Stimulated activated CD4-positive, alpha-beta T cell treated with anti-CD3 and anti-CD28 coated beads, Interleukin-1b, Interleukin-23, amount 100 ng/mL, for 24 hours (primary cell): ENCODE measurements at places on chromosomes 5 and 9.

DNA sequence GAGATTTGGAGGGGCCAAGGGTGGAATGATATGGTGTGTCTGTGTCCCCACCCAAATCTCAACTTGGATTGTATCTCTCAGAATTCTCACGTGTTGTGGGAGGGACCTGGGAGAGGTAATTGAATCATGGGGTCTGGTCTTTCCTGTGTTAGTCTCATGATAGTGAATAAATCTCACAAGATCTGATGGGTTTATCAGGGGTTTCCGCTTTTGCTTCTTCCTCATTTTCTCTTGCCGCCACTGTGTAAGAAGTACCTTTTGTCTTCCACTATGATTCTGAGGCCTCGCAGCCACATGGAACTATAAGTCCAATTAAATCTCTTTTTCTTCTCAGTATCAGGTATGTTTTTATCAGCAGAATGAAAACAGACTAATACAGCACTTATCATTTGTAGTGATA is 29.5 kb upstream of the SPIN1 start:
- no peak for DNase-seq

DNA sequence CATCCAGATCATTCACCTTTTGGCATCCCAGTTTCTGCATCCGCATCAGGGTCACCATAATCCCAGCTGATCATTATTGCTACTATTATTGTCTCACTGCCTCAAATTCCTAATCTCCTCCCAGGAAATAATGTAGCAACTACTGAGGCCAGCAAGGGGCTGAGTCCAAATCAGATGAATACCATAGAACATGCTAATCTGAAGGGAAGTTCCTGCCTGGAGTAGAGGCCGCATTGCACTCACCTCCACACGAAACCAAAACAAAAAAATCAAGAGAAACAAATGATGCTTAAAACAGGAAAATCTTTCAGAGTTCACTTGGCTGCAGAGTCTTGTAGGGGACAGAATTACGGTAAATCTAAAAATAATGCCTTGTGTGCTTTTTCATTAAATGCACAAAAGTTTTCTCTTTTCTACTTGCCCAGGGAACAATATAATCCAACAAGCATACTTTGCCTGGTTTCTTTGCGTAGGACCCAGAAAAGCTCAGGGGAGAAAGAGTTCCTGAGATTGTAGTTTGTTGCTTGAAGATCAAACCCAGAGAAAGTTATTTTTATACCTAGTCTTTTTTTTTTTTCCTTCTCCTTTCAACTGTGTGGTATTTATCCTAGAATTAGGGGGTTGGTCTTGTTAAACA is 87.7 kb upstream of the KLF4 start:
- DNase-seq = no peak

- no peak for DNase-seq
Measured at GRCh38 chr9:94900222-94901018, 173.9 kb downstream of the AOPEP start.

DNA sequence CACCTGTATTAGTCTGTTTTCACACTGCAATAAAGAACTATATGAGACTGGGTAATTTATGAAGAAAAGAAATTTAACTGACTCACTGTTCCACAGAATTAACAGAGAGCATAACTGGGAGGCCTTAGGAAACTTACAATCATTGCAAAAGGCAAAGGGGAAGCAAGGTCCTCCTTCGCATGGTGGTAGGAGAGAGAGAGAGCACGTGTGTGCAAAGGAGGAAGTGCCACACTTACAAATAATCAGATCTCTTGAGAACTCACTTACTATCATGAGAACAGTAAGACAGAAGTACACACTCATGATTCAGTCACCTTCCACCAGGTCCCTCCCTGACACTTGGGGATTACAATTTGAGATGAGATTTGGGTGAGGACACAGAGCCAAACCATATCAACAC is 258.7 kb downstream of the TRIM32 start:
- no peak for DNase-seq

DNA sequence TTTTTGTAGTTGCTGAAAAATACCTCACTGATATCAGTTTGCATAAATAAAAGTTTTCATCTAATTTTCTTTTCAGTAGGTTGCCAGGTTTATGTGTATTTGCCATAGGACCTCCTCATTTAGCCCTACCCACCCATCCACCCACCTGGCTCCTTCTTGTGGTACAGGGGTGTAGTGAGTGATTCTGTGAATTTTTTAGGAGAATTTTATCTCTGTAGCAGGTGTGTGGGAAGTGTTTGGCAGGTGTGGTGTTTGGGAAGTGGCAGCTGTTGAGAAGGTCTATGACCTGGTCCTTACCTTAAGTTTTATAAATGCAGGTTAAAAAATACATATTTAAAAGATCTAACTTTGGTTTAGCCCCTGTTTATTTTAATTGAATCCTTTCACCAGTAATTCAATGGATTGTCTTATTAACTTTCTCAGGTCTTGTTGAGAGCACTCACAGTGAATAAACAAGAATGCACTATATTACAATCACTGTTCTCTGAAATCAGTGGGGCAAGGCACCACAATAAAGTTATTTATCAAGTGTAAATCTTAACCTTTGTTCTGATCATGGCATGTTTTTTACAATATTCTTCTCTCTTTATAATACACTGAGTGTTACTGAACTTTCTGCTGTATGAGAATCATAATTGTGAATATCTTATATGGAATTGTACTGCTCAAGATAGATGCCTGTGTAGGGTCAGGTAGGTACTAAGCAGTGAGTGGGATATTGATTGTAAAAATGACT is 189.1 kb downstream of the WDR70 start:
- no peak for DNase-seq

GRCh38 chr9:81855538-81855937 is 72.7 kb upstream of the SPATA31D4 start:
- no peak for DNase-seq

DNA sequence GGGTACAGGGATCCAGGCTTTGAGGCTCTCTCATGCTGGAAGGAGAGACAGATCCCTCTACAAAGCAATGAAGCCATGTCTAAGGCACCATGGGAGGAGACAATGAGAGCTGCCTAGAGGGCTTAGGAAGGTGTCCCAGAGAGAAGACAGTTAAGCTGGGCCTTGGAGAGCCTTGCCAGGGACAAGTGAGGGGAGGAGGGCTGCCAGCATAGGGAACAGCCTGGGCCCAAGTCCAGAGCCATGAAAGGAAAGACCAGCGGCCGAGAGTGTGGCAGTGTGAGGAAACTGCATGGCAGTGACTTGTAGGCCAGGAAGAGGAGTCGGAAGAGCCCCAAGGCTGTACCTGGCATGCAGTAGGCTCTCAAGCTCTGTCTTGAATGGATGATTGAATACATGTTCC is 88.5 kb downstream of the PSD2 start:
- DNase-seq = no peak

DNA sequence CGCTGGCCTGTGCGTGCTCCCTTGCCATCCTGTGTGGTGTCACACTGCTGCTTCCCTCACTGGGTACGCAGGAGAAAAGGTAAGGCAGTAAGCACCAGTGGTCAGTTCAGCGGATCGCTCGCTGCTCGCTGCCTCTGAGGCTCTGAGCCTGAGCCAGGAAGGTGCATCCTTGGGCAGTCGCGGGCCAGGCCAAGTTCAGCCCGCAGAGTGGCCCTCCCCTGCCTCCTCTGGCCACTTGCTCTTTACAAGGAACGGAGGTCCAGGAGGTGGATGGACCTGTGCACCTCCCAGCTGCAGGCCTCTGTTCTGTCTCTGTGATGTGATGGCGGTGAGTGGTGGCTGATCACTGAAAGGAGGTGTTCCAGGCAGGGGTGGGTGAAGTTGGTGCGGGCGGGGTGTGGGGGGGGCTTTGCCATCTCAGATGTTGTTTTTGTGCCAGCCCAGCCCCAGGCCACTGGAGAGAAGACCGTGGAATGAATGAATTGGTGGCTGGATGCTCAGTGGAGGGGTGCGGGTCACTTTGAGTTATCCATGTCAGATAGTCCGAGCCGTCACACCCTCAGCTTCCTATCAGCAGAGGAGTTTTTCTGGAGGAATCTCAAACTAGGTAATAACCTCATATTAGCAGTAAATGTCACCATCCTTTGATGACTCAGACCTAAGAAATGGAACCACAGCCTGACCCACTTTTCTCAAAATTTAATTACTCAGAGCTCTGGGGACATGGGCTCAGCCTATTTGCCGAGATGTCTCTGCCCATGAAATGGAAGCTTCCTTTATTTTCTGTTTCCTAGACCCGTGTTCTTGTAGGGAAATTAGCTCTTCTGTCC is 7.3 kb downstream of the COL5A1 start:
- DNase-seq = no peak

DNA sequence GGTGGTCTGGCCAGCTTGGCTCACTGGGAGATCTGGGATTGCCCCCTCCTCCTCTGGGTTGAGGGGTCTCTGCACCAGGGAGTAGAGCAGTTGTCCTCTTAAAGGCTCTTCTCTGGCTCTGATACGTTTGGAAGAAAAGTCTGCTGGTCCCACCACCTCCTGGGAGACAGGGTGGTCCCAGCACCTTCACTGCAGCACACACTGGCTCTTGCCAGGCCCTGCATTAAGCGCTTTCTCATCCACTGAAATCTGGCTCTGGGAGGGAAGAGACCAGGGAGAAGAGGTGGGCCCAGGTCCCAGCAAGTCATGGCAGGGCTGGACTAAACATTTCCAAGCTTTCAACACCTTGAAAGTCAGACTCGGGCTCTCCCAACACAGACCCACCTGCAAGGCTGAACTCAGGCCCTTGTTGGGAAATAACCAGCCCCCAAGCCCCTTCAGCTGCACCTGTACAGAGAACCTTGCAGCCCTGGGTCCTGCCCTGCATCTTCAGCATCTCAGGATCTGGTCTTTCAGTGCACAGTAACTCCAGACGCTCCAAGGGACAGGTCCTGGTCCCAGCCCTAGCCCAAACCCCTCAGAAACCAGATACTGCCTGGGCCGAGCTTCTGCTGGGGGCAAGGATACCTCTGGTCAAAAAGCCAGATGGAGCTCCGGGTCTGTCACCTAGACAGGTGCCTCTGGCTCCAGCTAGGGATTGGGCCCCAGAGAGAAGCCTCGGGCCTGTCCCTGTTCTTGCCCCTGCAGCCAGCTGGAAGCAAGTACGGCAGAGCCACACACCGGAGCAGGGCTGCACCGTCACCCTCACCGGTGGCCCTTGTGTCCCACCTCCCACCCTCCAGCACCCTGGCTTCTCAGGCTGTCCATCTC is 134.5 kb downstream of the DAB2IP start:
- no peak for DNase-seq

GRCh38 chr9:22112870-22113821 is 104.0 kb upstream of the CDKN2B start:
- no peak for DNase-seq

- peak; percentile 44 for DNase-seq
Measured at GRCh38 chr9:4987961-4988421, 2.9 kb downstream of the JAK2 start.

- DNase-seq = no peak
Measured at GRCh38 chr9:36078051-36078450, 41.3 kb downstream of the RECK start.
